ENCODE measurements at places on chromosomes 5 and 9. TPM values are rescaled to one million over a fixed set of nuclear protein-coding genes. Genes with fewer than 3 reads are reported as not detected.

DNA sequence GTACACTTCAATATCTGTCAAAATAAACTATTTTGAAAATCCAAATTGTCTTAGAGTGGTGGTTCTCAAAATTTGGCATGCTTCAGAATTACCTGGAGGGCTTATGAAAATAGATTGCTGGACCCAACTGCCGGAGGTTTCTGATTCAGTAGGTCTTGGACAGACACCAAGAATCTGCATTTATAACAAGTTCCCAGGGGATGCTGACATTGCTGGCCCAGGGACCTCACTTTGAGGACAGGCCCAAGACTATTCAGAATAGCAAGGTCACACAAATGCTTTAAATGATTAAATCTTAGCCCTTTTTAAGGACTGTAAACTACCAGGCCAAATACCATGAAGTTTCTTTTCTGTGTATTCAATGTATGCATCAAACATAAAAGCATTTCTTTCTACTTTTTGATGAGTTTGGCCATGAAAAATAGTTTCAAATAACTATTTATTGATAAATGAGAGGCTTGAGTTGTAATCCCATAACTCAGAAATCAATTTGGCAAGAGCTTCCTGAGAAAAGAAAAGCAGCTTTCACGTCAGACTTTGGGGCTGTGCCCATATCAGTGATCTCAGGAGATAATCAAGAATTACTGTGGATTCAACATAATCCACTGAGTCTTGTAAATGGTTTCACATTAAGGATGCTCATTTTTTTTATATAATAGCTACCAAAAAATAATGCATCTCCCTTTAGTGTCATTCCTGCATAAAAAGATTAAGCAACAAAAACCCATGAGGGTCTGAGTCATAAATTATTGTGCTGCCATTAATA lies 191.4 kb downstream of the FRMD3 start:
- no peak for DNase-seq

DNA sequence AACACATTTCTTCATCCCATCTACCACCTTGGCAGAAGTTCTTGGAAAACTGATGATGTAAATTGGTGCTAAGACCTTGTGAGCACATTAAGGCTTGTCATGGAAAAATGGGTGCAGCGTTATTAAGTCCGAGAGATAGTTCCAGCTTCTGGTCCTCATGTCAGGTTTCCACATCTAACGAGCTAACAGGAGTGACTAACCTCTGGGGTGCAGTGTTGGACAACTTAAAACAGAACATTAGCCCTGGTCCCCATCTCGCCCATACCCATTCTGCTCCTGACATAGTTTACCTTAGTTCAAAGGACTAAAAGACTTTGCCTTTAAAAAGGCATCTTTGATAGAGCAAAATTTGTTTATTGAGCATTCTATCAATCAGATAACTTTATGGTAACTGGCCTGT lies 128.0 kb downstream of the SLC1A3 start:
- peak; percentile 60 for DNase-seq

DNA sequence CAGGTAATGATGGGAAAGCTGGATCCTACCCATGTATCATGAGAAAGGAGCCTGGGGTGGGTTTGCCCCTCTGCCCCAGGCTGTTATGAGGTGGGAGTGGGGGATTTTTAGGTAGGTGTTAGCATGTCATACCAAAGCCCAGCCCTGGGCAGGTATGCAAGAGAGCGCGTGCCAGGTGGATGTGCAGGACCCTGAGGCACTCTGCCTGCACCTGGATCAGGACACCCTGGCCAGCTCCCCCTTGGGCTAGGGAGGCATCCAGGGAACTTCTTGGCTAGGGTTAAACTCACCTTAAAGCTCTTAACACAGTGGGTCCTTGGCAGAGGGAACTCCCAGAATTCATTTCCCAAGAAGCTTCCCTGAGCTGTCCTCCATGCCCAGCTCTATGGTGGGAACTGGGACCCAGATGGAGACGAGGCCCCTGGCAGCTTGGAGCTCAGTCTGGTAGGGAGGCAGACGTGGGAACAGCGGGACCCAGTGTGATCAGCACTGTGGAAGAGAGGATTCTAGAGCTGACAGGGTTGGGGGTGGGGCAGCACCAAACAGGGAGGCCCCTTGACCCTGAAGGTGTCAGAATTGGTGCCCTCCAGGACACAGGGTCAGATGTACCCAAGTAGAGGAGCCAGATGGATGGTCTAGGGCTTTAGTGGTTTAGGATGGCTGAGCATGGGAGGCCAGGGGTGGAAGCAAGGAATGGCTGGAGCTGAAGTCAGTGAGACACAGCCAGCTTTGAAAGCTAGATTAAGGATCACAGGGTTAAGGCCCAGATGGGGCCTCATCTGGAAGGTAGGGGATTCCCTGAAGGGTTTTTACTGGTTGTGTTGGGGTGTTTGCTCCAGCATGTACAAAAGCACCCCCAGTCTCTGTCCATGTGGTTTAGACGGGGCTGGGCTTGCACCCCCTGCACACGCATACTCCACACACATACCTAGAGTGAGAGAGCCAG lies 2.2 kb upstream of the PRR7 start:
- DNase-seq: no peak

GRCh38 chr5:109916481-109917153 lies 226.9 kb downstream of the MAN2A1 start:
- DNase-seq: no peak

GRCh38 chr5:136094913-136095641 lies 37.6 kb upstream of the SMAD5 start:
- no peak for DNase-seq

DNA sequence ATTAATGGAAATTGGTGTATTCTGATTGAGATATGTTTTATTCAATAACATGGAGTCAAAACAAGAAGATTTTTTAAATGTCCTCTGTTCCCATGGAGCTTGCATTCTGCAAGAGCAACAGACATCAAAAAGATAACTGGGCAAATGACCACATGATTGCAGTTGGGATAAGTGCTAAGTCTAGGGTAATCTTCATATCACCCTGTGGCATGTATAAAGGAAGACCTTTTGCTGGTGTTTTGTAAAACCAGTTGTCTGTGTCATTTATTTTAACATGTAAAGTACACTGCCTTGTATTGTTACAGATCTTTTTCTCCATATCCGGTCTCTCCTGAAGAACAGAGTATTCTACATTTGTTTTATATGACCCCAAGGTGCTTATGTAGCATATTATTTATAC lies 44.0 kb downstream of the PTCD2 start:
- no peak for DNase-seq

DNA sequence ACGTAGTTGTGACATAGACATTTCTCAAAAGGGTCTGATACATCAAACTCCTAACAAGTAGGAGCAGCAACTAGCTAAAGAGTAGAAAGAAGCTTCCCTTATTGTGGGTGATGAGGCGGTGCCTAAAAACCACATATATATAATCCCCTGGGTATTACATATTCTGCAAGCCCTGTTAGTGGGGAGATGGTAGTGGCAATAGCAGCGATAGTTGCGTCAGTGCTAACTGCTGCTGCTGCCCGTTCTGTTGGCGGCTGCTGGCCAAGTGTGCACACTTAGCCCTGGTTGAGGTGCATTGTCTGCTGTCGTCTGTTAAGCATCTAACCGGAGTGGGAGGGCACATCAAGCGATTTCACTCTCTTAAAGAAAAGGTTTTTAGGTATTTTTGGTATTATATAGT lies 35.8 kb downstream of the VLDLR start:
- no peak for DNase-seq

GRCh38 chr9:16039988-16040761 lies 487.3 kb downstream of the CCDC171 start:
- DNase-seq: no peak

- no peak for DNase-seq
Measured at GRCh38 chr5:148825716-148826052, 727 bp upstream of the ADRB2 start.

DNA sequence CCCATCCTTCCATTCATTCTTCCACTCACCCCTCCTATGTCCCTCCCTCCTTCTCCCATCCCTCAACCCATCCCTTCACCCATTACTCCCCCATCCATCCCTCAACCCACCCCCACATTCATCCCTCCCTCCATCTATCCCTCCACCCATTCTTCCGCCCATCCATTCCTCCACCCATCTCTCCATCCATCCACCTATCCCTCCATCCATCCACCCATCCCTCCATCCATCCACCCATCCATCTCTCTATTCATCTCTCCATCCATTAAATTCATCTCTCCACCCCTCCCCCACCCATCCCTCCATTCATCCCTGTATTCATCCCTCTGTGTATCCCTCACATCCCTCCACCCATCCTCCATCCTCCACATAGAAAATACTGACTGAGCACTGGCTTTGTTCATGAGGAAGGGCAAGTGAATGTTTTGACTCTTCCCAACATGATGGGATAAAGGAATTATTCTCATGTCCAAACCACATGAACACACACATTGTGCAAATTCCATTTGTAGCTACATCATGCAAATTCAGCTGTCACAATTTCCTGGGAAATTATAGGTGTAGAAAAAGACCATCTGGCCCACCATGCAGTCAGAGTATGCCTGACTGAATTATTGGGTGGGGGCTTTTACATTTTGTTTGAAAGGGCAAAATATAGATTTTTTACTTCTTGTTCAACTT lies 6.9 kb upstream of the VAV2 start:
- DNase-seq: peak; percentile 33

- no peak for DNase-seq
Measured at GRCh38 chr5:60277941-60278340, 384.4 kb upstream of the PDE4D start.

- peak; percentile 84 for DNase-seq
Measured at GRCh38 chr9:34547960-34548611, 25.3 kb upstream of the ENHO start.

DNA sequence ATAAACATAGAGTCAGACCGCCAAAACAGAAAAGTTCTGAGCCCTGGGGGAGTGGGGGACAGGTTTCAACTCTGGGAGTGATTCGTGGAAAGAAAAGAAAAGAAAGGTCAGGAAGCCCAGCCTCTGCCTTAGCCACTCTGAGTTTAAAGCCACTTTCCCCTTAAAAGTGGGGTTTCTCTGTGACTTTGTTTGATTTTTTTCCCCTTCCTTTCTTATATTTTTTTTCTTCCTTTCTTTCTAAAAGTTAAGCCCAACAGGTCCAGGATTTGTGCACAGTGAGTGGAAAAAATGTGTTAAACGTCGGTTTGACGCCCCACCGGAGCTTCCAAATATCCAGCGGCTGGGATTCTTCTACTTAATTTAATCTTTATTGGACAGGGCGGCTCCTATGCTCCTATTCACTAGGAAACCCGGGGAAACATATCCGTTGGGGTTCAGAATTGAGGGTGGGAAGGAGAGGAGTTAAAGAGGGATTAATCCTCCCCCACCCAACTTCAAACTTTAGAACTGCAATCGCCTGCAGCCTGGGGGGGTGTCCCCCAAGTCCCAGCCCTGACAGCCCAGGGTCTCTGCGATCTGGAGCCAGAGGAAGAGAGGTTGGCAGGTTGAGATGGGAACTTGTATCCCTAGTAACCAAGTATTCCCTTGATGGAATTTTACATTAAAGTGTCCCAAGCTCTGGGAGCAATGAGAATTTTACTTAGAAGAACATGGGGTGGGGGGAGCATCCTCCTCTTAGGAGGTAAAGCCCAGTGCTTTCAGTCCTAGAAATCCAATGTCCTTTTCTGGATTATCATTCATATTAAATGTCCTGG lies 6.3 kb downstream of the NR2F1-AS1 start:
- DNase-seq: no peak

DNA sequence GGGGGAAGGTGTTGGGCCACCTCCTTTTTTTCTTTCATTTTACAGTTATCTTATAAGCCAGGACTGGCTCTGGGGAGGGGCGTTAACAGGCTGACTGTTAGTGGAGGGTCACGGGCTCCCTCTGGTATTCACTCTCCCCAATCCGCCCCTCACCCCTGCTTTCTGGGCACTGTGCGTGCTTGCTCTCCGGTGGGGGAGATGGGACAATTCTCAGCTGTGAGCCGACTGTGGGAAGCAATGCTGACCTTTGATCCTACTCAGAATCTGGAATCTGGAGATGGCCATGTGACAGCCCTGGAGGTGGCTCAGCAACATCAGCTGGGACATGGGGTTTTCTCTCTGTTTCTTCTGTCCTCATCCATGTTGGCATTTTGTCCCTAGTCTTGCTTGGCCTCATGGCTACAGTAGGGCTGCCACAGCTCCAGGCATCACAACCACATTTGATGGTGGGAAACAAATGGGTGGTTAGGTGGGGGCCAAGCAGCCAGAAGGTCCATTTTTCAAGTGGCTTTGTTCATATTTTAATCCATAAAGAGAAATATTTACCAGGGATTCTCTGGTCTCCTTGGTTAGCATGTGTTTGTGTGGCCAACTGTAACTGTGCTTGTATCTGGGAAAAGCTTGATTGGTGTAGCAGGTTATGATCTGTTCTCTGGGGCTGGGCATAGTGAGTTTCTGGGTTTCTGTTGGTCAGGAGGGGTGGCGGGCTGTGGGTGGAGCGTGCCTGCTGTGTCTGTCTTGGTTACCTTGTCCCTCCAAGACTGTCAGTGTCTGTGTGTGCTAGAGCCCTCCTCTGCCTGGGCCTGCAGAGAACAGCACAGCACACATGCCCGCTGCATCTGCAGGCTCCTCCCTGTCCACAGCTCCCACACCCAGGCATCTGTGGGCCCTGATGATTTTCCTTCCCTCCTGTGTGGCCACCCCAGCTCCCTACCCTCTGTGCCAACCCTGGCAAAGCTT lies 12.4 kb downstream of the WNK2 start:
- DNase-seq: no peak

HTR4 gene
- total RNA-seq: not detected

AFAP1L1 gene
- total RNA-seq: 0.38 TPM

RAI14 gene
- 120 TPM for total RNA-seq

SLC36A3 gene
- not detected for total RNA-seq

ADAMTS6 gene
- total RNA-seq: 62.5 TPM
